DMS153 (cell line): ENCODE measurements at places on chromosomes 13 and 19.
A peak's percentile ranks its signal among the peaks of the same experiment; 100 is the strongest.

GRCh38 chr19:47151627-47152026 lies 21.0 kb downstream of the SAE1 start:
- DNase-seq, result no peak

DNA sequence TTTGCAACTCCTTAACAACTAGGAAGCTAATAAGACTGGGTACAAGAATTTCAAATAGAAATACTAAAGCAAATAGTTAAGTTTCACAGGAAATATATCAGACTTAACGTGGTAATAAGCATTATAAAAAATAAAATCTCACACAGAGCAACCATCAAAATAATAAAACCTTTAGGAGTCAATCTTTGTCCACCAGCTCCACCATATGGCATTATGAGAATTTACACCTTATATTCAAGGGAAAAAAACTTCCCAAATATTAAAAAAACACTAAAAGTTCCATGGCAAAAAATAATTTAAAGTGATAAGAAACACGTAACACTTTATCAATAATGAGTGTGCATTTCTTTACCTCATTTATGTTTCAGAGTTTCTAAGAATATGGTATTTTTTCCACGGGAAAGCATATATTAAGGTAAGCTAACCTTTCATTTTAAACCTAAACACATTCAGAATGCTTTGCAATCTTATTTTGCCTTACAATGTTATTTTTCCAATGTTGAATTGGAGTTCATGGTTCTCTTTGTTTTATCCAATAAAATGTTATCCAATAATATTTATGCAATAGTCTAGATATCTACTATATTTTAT lies 423.2 kb upstream of the SGCG start:
- DNase-seq, result no peak

DNA sequence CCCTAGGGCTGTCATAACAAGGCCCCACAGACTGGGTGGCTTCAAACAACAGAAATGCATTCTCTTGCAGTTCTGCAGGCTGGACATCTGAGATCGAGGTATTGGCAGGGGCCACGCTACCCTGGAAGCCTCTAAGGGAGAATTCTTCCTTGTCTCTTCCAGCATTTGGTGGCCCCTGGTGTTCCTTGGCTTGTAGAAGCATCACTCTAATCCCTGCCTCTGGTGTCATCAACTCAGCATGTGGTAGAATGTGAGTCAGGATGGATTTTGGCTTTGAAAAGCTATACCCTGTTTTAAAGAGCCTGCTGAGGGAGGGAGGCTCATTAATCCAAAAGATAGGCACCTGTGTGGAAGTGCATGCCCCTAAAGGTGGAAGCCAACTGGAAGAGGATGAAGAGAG lies 7.9 kb upstream of the GGACT start:
- DNase-seq, result no peak

- no peak for DNase-seq
Measured at GRCh38 chr19:41303954-41304353, 6.0 kb upstream of the CCDC97 start.

DNA sequence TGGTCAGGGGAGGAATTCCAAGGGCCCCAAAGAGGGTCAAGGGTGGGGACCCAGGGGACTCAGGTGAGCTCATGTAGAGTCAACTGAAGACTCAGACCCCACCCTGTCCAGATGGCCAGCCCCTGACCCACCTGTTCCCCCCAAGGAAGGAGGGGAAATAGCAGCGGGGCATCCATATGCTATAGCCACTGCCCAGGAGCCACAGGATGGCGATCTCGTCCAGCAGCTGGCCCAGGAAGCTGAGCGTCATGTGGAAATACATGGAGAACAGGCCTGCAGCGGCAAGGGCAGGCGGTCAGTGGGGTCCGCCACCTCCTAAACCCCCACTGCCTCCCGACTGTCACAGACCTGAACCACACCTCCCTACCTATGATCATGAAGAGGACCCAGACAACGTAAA lies 21.4 kb downstream of the ACER1 start:
- DNase-seq, result no peak

- DNase-seq, result peak; percentile 18
Measured at GRCh38 chr19:55088021-55088451, 12.4 kb downstream of the EPS8L1 start.

- no peak for DNase-seq
Measured at GRCh38 chr13:105037110-105037509, 1498.4 kb downstream of the EFNB2 start.

DNA sequence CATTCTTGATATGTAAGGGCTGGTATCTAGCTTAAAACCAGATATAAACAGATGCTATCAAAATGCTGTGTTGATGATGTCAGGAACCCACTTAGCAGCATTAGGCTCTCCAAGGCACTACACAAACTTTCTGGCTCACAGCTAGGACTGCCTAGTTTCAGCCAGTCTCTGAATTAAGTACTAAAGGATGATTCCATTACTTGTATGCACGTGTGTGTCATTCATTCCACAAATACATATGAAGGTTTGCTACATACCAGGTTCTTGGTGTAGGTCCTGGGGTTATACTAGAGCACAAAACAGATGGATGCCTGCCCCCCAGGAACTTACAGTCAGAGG lies 151.5 kb downstream of the RGCC start:
- no peak for DNase-seq

GRCh38 chr19:55635334-55635717 lies 5.5 kb upstream of the ZNF580 start:
- DNase-seq, result no peak

DNA sequence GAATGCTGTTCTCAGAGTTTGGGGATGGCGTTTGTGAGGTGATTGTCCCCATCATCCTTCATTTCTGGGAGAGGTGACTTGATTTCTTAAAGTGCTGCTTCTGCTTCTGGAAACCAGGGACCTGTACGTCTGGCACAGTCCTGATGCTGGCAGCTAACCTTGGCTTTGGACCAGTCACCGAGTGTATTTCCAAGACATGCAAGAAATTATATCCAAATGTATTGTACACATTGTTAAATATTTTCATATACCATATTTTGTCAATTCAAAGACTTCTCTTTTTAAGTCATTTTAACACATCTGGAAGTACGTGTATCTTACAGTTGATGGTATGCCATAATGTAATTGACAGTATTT lies 97.4 kb downstream of the ARHGEF7 start:
- DNase-seq, result no peak

DNA sequence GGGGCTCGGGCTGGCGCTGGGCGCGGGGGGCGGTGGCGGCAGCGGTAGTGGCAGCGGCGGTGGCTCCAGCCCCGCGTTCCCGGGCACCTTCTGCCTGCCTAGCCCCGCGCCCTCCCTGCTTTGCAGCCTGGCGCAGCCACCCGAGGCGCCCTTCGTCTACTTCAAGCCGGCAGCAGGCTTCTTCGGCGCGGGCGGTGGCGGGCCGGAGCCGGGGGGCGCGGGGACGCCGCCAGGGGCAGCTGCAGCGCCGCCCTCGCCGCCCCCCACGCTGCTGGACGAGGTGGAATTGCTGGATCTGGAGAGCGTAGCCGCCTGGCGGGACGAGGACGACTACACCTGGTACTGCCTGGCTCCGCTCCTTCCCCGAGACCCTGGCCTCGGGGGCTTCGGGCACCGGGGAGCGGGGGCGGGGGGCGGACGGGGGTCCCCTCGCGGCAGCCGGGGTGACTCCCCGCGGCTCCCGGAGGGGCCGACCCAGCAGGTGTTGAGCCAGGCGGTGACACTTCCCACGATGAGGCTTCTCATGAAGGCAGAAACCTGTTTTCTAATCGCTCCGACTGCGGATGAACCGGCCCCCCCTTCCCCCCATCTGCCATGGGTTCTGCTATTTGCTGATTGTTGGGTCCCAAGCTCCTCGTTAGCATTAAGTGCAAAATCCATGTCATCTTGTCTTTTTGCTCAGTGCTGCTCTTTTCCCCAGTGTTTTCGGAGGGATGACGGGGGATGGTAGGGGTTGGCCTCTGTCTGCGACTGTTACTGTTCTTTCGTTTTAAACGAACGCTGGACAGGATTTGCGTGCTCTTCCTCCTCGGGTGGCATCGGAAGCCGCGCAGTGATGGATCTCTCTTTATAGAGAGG lies 943 bp downstream of the SLAIN1 start:
- peak; percentile 37 for DNase-seq

DNA sequence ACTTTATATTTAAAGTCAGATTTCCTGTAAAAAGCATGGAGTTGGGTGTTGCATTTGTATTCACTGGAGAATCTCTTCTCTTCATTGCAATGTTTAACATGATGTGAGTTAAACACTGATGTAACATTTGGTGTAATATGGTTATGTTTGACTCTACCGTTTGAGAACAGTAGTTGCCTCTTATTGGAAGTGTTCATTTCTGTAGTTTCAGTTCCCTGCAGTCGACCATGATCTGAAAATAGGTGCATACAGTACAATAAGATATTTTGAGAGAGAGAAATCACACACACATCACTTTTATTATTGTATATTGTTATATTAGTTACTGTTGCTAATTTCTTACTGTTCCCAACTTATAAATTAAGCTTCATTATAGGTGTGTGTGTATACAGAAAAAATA lies 105.2 kb upstream of the SPACA7 start:
- DNase-seq, result no peak

DNA sequence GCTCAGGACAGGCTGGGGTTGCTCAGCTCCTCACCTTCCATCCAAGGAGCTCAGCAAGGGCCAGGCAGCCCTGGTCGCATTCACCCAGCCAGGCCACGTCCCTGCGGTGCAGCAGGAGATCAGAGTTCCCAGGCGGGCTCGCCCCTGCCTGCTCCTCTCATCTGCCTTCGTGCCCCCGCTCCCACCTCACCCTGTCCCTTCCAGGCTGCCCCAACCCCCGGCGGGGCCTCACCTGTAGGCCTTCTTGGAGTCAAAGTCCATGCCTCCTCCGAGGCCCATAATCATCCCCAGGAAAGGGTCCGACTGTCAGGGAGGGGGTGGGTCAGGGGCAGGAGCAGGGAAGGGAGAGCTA lies 1.3 kb upstream of the RINL start:
- DNase-seq, result no peak

- no peak for DNase-seq
Measured at GRCh38 chr13:51832471-51833152, 12.4 kb downstream of the TMEM272 start.

- no peak for DNase-seq
Measured at GRCh38 chr19:40279761-40280607, 5.2 kb downstream of the AKT2 start.

GRCh38 chr19:45528744-45529419 lies 21.6 kb downstream of the VASP start:
- DNase-seq, result peak; percentile 48

DNA sequence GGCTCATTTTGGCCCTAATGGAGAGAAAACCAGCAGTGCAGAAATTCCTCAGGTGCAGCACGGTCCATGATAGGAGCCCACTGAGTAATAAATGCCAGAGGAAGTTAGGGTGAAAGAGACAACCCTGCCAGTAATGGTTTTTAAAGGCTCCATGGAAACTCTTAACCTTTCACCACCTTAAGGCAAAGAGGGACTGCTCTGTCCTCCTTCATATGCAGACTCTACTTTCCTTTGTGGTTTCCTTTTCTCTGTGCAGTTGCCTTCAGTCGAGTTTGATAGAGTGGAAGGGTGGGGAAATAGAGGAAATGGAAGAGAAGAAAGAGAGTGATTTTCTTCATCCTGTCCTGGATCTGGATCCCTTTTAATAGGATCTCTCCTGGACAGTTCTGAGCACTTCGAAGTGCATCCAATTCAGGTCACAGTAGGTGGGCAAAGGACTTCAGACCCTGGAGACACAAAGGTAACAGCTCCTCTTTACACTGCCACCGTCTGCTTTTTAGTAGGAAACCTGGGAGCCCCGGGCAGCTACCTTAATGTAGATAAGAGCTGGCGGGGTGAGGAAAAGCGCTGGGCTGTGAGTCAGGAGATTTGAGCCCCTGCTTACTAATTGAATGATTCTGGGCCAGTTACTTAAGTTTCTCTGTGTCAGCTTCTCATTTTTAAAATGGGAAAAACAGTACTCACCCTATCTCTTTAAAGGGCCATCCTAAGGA lies 294.8 kb downstream of the KCNRG start:
- DNase-seq, result no peak

GRCh38 chr19:57241176-57241575 lies 744 bp downstream of the ZNF805 start:
- DNase-seq, result no peak

DNA sequence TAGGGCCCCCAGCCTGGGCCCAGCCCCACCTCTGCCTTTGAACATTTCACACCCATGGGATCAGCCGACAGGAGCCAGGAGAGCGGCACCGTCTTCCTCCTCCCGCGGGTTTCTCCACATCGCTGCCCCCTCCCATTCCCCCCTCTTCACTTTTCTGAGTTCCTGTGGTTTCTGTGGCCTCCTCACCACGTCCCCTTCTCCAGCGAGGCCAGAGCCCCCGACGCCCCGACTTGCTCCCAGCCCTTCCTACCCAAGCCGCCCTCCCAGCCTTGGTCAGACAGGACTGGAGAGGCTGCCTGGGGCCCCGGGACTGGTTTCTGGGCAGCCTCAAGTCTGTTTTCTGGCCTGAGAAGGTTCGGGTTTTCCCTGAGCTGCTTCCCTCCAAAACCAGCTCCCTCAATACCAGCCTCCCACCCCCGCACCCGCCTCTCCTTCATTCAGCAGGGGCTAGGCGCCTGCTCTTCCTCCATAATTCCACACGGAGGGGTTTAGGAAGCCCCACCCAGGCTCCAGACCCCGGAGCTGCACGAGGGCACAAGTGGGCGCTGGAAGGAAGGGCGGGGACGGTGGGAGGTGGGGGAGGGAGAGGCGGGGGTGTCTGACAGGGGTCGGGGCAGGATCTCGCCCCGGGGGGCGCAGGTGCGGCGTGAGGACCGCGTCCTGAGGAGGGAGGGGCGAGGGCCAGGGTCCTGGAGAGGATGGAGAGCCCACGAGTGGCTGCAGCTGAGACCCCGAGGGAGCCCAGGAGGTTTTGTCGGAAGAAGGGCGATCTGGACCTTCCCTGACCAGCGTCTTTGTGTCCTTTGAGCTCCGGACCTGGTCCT lies 4.0 kb upstream of the SIGLEC10 start:
- no peak for DNase-seq

DNA sequence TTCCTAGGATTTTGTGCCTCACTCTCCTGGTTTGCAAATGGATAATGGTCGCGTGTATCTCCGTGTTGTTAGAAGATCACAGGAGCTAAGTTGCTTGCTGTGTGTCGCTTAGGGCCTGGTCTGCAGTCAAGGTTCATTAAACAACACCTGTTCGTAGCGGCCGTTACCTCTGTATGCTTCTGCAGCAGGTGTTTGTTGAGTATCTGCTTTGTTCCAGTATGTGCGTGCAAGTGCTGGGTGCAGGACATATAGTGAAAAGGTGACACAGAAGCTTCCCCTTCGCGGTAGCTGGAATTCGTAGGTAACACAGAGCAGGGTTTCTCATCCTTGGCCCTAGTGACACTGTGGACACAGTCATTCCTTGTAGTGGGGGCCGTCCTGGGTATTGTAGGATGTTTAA lies 5.4 kb downstream of the MED25 start:
- DNase-seq, result peak; percentile 60
